ENCODE measurements at places on chromosomes 6 and 20.

DNA sequence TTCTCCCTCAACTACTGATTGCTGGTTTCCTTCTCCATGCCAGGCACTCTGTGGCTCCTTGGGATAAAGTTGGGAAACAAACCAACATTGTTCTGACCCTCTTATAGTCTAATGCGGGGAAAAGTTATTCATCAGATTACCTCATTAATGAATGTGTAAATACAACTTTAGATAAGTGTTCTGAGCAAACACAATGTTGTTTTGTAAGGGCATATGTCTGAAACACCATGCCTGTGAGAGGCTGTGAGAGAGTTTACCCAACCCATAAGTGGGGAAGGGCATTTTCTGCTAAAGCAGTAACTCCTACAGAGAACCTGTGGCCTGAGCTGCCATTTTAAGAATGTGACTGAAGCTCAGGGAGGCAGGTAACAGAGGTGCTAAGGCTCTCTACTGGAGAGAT is 283.5 kb downstream of the KHDC1L start:
- DNase-seq, result no peak

- DNase-seq, result no peak
Measured at GRCh38 chr20:14815340-14815739, 477.9 kb upstream of the FLRT3 start.

DNA sequence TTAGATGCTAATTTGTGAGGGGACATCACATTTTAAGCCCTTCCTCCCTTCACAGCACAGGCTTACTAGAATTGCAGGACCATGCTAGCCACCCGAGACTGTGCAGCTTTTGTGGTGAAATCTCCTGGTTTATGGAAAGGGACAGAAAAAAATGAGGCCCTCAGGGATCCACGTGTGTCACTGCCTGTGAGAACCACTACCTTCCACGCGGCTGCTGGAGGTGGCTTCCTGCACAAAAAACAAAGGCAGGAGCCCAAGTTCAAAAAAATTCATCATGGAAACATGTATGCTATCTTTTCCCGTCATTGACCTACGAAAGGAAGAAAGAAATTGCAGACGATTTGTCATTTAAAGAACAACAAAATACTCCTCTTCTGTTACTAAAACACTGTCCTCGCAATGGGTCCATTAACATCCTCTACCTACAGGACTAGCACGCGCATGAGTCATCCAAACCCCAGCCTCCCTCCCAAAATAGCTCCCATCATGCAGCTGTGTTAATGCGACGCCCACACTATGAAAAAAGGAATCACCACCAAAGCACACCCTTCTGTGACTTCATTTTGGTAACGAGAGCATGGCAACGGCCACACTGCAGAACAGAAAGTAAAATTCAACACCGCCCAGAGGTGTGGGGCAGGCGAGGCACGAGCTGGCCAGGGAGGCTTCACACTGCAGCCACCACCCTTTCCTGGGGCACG is 45.7 kb downstream of the RAMACL start:
- no peak for DNase-seq

DNA sequence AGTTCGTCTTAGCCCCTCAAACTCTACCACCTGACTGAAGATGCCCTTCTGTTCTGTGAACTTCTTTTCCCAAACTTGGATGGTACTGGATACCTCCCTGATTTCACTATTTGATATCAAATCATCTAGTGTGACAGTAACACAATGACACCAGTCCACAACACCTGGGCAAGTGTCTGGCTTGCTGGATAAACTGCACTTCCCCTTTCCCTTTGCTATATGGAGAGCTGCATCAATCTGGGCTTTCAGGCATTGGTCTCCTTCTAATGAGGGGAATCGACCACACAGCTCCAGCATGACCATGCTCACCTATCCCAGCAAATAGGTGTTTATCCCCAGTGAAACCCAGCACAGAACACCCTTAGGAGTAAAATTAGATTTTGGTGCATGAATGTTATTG is 3.1 kb downstream of the F13A1 start:
- DNase-seq, result no peak

DNA sequence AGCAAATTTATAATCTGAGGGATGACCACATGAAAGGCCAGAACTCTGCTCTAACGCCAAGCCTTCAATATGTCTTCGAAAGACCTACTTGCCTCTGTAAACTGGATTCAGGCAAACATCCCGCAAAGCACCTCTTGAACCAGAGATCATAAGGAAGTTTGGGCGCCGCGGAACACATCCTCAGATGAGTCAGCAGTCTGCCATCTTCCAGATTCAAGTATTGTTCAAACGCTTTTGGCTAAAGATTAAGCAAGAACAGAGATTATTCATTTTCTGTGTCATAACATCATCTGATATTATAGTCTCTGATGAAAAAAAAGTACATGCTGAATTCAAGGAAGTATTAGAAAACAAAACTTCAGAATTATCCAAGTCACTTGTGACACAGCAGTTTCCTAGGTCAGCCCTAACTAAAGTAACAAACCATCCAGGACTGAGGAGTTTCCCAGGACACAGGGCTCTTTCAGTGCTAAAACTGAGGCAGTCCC is 20.8 kb downstream of the TBC1D7 start:
- DNase-seq, result no peak
